ENCODE measurements at places on chromosomes 13 and 19.

- no peak for DNase-seq
Measured at GRCh38 chr19:58305932-58306323, 751 bp downstream of the ERVK3-1 start.

DNA sequence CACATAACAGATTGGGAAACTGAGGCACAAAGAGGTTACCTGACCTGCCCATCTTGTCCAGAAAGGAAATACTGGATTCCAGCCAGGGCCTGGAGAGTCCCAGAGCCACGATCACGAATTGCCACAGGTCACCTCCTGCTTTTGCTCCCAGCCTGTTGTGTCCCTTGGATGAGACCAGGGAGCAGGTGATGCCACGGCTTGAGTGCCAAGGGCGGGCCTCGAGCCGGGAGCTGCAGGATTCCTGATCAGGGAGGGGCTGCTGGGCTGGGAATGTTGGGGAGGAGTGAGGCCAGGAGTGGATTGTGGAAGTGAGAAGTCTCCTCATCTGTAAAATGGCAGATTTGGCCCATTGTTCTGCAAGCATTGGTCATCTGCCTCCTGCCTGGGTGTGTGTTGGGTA lies 29.4 kb downstream of the DNM2 start:
- no peak for DNase-seq

DNA sequence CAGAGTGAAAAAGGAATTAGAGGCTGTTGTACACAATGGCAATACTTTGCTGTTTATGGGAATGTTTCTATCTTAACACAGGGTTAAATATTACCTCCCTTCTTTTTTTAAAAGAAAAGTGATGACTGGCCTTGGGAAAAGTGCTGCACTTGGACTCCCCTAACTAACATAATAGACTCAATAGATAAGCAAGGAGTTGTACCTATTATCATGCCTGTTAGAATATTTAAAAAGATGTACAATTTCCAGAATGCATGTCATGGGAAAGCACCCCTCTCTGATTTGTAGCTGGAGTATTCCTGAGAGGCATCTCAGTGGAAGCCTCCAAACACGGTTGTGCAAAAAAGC lies 79.3 kb upstream of the GPC6 start:
- DNase-seq: no peak

DNA sequence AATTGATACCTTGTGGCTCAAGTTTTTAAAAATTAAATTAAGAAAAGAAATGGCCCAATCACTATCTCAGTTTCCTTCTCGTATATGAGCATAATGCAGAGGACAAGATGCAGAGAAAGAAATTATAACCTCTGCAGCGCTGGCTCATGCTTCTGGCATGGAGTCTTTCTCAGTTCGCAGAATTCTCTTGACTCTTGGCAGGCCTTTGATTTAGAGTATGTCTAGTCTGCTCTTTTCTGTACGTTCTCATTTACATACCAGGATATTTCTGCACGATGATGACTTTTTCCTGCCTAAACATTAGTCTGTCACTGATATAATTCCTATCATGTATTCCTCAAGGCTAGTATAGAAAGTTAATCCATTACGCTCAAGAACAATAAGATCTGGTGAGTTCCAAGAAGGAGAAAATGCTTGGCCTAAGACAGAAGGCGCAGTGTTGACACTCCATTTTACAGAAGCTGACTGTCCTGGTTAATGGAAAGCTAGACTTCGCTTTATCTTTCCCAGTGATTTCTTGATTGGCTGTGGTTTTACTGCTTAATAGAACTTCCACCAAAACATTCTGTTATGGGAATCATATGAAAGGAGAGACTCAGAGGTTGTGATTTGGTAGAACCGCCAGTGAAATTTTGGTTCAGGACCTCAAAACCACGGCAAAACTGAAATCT lies 1.7 kb upstream of the SMAD9 start:
- no peak for DNase-seq

DNA sequence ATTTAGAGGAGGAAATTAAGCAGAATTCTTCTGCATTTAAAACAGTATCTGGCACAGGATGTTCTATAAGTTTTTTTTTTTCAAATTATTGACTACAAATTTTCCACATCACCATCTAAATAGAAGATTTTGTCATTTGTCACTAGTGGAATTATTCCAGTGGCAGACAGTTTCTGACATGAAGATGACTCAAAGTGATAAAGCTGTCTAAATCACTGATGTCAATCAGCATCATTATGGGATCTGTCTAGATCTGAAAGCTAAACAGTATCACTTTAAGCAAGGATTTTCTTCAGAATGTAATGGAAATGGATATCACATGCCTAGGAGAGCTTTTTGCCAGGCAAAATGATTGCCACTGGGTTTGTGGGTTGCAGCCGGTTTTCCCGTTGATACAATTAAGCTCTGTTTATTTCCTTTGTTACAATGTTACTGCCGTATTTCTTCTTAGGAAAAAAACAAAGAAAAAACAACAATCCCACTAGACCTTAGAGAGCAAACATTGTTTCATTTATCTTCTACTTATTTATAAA lies 1657.0 kb upstream of the PRR20A start:
- no peak for DNase-seq

DNA sequence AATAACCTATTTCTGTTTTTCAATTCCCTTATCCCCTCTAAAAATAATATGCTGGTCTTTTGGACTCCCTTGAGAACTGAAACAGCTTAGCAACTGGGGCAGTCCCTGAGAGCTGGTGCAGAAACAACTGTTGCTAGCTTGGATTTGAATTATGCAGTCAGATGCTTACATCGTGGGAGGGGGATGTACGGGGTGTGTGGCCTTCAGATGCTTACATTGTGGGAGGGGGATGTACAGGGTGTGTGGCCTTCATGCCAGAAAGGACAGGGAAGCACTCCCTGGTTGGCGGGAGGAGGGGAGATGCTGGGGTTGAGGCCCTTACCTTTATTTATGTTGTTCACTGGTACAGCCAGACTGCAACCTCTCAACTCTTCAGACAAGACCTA lies 25.6 kb downstream of the LRCH1 start:
- no peak for DNase-seq

DNA sequence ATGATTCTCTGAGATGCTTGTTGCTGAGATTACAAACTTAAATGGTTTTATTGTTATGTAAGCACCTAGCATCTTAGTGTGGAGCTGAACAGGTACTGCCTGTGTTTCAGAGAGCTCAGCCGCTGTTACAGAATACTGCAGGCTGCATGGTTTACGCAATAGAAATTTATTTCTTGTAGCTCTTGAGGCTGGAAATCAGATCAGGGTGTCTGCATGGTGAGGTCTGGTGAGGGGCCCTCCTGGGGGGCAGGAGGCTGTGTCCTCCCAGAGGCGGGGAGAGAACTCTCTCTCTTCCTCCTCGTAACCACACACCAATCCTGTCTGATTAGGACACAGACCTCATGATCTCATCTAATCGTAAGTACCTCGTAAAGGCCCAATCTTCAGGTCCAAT lies 13.1 kb downstream of the ATP11A start:
- no peak for DNase-seq

DNA sequence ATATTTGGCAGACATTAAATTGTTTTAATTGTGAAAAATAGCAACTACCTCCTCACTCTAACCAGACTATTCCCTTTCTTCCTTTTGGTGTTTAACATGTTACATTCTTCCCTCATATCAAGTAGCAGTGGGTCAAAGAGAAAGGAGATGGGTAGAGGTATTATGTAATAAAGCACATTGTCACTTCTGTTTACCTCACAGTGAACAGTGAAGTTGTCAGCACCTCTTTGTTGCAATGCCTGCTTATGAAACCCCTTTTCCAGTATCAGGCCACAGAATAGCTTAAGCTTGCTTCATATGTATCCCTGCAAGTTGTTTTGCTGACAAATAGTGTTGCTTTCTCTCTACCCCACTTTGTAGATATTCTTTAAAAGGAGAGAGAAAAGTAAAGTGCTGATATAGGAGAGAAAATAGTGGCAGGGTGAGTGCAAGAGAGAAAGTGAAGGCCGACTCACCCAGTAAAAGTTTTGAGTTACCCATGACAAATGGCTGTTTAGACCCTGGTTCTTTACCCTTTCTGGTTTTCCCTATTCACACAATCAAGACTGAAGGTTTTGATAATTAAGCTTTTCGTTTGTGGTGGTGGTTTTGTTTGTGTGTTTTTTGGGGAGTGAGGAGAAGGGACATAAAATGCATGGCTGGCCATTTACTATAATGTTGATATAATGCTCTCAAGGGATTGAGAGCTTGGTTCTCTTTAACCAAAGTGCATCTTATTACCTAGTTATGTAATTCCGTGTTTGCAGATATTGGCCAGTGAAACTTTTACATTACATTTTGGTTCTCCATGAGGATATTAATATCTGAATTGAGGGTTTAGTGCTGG lies 3.7 kb downstream of the ITM2B start:
- DNase-seq: no peak

DNA sequence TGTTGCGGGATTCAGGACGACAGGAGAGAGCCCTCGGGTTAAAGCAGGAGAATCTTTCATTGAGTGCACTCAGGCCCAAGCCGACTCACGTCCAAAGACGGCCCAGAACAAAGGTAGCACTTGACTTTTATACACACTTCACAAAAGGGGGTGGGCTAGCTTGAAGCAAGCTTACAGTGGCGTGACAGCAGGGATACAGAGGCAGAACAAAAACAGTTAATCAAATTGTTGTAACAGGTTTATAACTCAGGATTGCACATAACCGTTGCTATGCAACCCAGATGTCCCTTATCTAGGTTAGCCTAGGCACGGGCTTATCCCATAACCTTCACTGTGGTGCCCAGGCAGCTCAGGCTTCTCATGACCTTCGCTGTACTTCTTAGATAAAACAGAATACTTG lies 2.0 kb downstream of the MED25 start:
- no peak for DNase-seq

- DNase-seq: no peak
Measured at GRCh38 chr19:3107658-3108057, 13.5 kb downstream of the GNA11 start.

GRCh38 chr13:99980201-99980823 lies 1.3 kb upstream of the ZIC2 start:
- no peak for DNase-seq

DNA sequence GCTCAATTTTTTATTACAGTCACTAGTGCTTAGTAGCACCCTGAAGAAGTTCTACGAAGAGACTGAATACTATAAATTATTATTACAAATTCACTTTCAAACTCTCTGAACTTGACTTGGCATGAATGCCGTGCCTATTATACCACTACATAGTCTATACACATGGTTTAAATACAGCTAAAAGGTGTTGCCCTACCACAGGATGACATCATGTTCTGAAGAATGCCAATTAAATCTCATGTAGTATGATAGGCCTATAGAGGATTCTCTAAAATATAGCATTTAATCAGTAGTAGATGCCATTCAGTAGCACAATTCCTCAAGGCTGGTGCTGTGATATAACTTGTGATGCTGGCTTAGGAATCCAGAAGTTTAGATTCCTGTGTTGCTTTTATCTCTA lies 16.7 kb upstream of the POSTN start:
- no peak for DNase-seq

DNA sequence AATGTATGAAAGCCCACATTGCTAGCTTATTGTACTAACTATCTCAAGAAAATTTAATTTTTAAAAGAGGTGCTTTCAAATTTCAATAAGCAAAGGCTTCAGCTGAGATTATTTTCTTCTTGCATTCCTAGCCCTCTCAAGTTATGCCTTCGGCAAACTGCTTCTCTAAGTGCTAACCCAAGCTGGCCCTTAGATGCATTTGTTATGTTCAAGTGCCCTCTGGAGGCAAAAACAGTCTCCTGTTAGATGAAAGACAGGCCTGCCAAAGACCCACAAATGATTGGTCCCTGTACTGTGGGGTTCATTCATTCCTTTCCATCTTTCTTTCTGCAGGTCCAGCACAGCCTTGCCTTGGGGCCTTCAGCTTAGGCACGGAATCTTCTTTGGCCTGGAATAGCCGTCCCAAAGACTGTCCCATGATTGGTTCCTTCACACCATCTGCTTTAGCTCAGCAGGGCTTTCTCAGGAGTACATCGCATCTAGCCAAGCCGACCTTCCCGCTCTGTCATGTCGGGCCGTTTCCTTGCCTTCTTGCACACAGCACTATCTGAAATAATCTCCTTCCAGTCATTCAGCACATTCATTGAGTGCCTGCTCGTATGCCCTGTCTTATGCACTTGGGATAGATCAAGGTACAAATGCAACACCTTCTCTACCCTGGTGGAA lies 26.4 kb upstream of the TPTE2 start:
- DNase-seq: peak; percentile 22

DNA sequence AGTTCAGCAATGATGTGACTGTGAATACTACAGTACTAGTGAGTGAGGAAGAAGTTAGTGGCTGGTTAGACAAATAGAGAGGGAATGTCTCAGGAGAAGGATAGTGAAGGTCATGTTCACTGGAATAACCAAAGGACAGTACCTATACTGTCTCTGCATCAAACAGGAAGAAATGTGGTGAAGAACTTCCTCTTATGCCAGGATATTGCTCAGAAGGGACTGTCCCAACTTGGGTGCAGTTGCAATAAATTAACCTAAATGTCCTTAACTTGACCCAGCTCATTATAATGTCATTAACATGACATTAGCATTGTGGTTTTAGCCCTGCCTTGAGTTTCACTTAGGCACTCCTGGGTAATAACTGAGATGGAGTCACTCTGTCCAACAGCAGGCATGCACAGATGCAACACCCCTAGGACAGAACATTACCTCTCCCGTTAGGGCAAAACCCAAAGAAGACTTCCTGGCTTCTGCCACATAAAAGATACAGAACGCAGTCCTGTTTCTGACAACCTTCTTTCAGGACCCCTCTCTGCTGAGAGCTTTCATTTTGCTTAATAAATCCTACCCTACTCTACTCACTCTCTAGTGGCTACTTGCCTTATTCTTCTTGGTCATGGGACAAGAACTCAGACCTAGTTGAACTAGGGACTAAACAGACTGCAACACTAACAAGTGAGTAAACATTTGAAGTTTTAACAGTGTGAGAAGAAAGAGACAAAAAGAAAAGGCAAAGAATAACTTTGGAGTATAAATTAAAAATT lies 1591.6 kb upstream of the MIR17HG start:
- DNase-seq: no peak

GRCh38 chr19:58407658-58408151 lies 744 bp upstream of the ZNF584 start:
- DNase-seq: no peak

Measured in NCI-H524 treated with DMSO at 0.1 percent for 48 hours (cell line).